ENCODE measurements at places on chromosomes 11 and 22.

DNA sequence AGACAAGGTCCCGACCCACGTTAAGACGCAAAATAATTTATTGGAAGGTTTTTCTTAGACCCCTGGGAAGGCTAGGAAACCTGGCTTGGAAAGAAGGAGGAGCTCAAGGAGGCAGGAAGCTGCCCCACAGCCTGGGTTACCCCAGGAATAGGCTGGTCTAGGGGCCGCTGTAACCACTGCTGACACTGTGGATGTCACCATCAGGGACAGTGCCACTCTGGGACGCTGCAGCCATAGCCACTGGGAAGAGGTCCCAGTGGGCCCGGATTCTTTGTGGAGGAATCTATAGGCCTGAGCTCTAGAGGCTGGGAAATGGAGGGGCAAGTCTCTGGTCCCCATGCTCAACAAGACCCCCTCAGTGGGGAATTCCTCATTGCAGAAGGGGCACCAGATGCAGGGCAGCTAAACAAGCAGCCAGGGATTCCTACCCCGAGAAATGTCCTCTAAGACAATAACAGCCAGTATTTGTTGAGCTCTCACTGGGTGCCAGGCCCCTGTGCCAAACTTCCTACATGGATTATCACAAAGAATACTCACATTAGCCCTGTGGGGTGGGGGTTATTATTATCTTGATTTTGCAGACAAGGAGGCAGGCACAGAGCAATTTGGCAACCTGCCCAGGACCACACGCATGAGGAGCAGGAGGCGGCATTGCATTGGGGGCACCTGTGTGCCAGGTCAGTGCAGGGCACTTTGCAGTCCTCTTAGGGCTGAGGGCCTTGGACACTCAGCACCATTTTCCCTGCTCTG lies 19.5 kb upstream of the CHKA start:
- no peak for DNase-seq

- no peak for DNase-seq
Measured at GRCh38 chr22:31917227-31917921, 27.0 kb upstream of the YWHAH start.

- DNase-seq, result no peak
Measured at GRCh38 chr22:50276143-50276542, 6.0 kb upstream of the MAPK11 start.

- no peak for DNase-seq
Measured at GRCh38 chr11:106986261-106986660, 32.0 kb downstream of the GUCY1A2 start.

- DNase-seq, result no peak
Measured at GRCh38 chr11:96307776-96308140, 35.2 kb downstream of the MAML2 start.

DNA sequence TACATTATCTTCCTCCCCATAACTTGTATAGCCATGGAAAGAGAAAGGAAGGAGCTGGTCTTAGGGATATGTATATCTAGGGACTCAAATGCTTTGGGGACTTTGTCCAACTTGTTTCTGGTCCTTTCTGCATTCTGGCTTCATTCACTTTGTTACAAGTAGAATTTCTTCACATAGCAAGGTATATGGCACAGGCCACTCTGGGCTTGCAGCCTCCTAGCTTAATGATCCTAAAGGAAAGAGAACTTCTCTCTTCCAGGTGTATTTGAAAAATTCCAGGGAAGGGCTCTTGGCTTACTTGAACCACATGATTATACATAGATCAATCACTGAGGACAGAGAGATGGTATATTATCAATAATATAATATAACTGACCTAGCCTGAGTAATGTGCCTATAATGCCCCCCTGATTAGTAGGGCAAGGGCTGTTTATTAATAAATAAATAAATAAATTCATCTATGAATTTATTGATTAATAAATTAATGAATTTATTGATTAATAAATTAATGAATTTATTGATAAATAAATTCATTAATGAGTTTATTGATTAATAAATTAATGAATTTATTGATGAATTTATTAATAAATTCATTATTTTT lies 48.2 kb upstream of the CEP295 start:
- no peak for DNase-seq

DNA sequence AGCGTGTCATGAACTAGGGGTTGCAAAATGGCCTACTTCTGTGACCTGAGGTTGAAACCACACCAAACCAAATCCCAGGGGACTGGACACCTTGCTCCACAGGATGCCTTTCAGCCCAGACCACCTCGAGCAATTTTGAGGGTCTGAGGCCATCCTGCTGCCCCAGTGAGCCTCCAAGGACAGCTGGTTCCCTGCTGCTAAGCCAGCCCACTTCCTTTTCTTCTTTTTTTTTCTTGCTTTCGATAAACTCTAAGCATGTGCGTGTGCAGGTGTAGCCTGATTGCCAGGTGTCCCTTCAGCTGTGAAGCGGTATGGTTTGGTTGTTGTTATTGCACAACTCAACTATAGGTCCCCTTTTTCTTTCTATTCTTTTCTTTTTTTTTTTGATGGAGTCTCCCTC lies 2.7 kb downstream of the CRYBB1 start:
- DNase-seq, result no peak

- no peak for DNase-seq
Measured at GRCh38 chr22:30408388-30409102, 11.7 kb downstream of the SEC14L2 start.

GRCh38 chr22:49017482-49018329 lies 810.0 kb downstream of the BRD1 start:
- DNase-seq, result no peak

GRCh38 chr22:28021998-28022660 lies 103.1 kb upstream of the PITPNB start:
- no peak for DNase-seq

- no peak for DNase-seq
Measured at GRCh38 chr11:110894224-110894623, 182.0 kb upstream of the ARHGAP20 start.

DNA sequence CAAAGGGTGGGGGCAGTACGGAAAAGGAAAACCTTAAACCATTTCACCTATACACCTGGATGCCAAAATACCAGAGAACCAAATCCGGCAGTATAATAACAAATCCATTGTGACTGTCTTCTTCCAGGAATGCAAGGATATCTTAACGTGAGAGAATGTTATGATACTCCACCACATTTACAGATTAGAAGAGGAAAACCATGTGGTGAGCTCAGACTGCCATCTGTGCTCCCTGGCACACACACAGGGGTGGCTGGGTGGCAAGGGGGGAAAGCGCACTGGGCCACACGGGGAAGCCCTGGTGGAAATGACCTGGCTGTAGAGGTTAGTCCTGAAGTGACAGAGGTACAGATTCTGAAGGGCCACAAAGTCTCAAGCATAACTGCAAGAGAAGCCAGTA lies 9.9 kb downstream of the EIF1AD start:
- DNase-seq, result no peak

DNA sequence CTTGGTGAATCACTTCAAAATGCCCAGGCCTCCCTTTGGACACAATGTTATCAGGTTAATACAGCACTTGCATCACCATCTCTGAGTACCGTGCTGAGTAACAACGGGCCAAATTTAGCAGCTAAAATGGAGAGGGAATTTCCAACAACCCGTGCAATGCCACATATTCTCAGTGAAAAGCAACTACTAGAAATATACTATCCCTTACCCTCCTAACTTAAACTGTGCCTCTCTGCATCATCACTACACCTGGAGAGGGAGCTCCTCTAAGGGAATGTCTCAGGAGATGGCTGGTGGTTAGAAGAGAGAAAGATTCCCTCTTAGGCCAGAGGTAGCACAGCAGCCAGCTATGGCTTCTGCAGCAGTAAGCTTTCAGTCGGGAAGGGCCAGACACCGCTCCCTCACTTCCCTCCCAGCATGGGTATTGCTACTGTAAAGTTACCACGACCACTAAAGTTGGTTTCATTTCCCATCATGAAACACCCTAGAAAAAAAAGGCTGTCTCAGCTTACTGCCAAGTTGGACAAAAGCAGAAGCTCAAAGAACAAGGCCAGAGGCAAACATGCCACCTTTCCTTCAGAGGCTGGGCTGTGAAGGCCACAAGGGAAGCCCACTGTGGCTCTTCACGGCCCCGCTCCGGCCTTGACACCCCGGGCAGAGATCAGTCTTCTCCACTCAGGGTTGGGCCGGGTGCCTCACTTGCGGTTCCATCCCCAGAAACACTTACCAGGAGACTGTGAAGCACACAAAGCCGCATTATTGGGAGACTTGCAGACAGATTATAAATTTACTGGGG lies 3.9 kb downstream of the MAML2 start:
- DNase-seq, result peak; percentile 22

- no peak for DNase-seq
Measured at GRCh38 chr11:34728609-34729008, 107.7 kb downstream of the EHF start.

DNA sequence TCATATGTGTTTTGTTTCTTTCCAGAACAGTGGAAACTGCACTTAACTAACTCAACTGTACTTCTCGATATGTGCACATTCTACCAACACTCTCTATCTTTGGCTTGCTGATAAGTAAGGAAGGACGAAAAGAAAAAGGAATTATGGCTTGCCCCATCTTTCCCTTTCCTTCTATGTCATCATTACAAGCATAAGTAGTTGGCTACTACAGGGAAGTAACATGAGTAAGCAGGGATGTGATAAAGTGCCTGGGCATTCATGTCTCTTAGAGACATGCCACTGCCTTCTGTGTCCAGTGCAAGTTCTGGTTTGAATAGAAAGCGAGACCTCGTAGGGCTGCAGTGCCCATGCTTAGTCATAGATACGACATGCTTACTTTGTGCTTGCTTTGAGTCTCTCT lies 342.5 kb downstream of the ETS1 start:
- no peak for DNase-seq

Data from activated CD4-positive, alpha-beta T cell treated with anti-CD3 and anti-CD28 coated beads, Interleukin-2, amount 50 U/mL, for 4 hours (primary cell).